ENCODE measurements at places on chromosomes 3 and 15.

- no peak for DNase-seq
These were observed 165.5 kb downstream of the MEX3B start for GRCh38 chr15:81880314-81880713.

- DNase-seq: no peak
These were observed 38.5 kb downstream of the SYN2 start for GRCh38 chr3:12042638-12043037.

GRCh38 chr15:74229686-74230085 lies 6.4 kb upstream of the CCDC33 start:
- DNase-seq: no peak

DNA sequence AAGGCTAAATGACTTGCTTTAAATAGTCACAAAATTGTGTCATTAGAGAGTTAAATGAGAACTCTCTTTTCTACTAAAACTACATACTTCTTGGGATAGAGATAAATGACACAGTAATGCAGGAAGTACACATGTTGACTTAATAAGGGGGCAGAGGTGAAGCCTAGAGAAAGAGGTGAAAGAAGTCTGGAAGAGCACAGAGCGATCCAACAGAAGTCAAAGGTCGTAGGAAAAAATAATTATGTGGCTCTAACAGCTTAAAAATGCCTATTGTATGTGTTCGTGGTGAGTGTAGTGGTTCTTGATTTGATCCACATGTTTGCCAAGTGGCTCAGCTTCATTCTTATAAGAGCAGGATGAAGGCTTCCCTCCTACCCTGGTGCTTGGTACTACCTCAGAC lies 61.7 kb downstream of the TMEM212 start:
- DNase-seq: no peak

GRCh38 chr3:88713233-88713691 lies 394.2 kb upstream of the EPHA3 start:
- DNase-seq: no peak

DNA sequence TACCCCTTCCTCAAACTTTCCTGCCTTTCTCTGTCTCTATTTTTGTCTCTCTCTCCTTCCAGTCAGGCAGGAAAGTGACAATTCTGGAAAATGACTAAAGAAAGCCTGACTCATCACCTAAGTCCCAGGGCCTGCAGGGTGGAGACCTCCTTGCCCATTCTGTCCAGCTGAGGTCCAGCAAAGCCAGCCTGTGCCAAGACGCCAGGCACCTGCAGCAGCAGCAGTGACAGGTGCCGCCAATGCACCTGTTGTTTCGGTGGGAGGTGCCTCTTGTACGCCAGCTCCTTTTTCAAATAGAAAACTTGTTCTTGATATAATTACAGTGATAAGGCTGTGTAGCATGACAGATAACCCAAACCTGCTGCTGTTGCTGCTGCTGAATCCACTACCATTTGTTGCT lies 501.3 kb downstream of the NTRK3 start:
- no peak for DNase-seq

Data from activated naive CD4-positive, alpha-beta T cell treated with anti-CD3 and anti-CD28 coated beads, Interleukin-2, amount 10 ng/mL, durations not matched to agents 7 days and 5 days (primary cell).